ENCODE measurements at places on chromosomes 1 and 21.

- DNase-seq: no peak
Measured at GRCh38 chr21:41684381-41685245, 82.2 kb downstream of the RIPK4 start.

DNA sequence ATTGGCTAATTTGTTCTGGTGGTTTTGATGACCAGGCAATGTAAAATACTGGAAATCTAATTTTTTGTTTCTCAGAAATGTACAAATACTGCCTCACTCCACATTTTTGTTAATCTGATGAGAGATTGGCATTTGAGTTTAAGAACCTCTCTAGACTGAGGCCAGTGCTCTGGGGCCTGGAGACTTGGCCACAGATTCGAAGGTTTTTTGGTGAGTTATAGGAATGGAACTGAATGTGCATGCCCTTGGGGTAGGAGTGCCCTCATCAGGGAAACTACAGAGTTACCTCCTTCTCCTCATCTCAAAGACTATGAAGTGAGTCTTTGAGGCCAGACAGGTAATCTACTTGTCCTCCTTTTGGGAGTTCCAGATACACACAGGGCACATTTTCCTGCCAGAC lies 347.9 kb downstream of the LTN1 start:
- DNase-seq: no peak

DNA sequence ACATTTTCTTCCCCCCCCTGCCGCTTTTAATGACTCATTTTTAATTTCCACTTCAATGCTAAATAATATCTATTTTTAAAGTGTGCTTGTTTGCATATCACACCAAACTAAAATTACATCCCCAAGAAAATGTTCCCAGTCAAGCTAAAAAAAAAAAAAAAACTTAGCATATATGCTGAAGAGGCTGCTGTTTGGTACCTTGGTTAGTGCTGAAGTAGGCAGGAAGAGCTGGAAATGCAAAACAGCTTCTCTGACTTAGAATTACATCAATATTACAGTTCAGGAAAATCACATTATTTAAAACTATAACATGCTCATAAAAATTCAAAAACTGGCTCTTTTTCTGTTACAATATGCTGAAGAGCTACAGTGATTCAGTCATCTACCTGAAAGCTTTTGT lies 372.3 kb downstream of the SMYD3 start:
- no peak for DNase-seq

DNA sequence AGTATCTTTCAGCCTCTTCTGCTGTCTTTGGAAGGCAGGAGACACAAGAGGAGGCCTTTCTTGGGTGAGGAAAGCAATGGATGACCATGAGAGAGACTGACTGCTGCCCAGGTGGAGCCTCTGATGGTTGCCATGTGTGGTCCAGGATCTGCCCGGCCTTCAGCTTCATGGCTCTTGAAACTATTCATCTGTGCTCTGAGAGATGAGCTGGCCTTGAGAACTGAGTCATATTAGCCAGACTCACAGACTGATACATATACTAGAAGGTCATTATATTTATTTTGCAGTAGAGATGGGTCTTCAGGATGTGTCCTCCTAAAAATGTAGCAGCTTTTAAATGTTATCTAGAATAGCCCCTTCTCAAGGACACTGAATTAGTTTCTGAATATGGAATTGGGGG lies 33.7 kb downstream of the PTGFRN start:
- DNase-seq: no peak

DNA sequence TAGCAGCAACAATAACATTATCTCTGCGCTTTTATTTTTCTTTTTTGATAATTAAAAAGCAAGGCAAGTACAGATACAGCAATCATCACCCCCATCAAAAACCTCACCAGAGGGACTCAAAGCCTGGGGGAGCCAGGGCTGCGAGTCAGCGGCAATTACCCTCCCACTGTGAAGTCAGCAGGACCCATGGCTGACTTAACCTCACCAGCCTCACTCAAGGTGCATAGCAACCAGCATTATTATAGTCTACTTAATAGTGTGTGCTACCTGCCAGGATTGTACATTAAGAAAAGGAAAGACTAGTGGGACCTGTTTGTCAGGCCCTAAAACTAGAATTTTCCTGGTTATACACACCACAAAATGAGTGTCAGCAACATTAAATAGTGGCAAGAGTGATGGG lies 28.9 kb upstream of the SERBP1 start:
- no peak for DNase-seq

- DNase-seq: no peak
Measured at GRCh38 chr1:234647758-234648157, 37.8 kb upstream of the IRF2BP2 start.

- no peak for DNase-seq
Measured at GRCh38 chr1:23865543-23865930, 2.6 kb downstream of the FUCA1 start.

DNA sequence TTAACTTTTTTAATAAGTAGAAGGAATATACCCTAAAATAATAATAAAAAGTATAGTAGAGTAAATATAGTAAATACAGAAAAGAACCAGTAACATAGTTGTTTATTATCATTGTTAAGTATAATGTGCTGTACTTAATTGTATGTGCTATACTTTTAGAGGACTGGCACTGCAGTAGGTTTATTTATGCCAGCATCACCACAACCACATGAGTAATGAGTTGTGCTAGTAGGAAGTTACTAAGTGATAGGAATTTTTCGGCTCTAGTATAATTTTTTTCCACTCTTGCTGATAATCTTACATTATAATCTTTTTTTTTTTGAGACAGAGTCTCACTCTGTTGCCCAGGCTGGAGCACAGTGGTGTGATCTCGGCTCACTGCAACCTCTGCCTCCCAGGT lies 71.6 kb downstream of the IVNS1ABP start:
- no peak for DNase-seq

GRCh38 chr1:173400387-173400995 lies 76.6 kb upstream of the PRDX6 start:
- no peak for DNase-seq

- DNase-seq: peak; percentile 67
Measured at GRCh38 chr1:12549460-12550349, 68.3 kb downstream of the DHRS3 start.

DNA sequence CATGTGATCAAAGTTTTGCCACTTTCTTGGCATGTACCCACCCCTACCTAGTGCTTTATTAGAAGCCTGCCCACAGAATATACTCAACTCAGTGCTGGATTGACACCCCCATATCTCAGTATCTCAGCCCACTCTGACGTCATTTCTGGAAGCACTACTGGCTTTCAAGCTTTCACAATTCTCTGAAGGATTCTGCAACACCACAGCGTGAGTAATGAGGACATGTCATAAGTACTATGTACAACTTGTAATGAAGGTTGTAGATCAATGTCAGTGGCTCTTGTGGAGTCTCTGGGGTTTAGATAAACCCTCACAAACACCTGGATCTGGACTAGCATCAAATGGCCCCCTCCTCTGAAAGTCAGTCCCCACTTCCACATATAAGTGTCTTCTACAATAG lies 57.2 kb downstream of the TNFSF4 start:
- DNase-seq: no peak

DNA sequence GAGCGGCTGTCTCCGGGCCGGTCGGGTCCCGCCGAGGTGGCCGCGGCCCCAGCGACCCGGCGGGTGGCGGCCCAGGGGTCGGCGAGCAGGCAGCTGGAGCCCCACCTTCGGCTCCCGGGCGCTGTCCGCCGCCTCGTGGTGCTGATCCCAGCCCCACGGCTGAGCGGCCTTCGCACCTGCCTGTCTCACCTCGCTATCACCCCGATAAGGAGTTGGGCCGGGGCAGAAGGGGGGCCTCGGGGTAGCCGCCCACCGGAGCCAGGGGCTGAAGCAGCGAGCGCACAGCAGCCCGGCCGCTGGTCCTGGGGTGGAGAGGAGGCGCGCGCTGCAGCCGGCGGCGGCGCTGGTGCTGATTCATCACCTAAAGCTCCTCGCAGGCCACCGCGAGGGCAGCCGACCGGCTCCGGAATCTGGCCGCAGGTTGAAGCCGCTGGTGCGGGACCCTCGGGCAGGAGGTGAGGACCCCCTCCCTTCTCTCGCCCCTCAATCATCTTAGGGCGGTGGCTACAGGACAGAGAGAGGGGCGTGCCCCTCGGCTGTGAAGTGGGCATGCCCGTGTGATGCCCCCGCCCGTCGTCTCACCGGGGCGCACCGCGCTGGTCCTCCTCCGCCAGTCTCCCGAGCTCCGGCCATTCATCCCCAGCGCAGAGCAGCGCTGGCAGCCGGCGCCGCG lies 575 bp downstream of the TRIM67 start:
- DNase-seq: no peak

DNA sequence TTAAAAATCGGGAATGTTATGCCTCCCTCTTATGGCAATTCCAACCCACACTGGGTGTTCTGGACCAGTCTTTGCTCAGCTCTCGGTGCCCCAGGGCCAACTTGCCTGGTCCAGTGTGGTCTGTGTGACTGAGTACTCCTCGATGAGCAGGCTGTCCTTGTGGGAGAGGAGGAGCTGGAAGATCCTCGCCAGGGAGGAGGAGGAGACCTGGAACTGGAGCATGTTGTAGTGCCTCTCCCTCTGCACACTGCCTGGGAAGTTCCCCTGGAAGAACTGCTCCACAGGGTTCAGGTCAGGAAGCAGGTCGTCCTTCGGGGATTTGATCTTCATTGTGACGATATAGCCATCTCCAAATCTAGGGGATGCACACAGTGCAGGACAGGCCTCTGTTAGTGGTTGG lies 88.5 kb upstream of the GCLM start:
- no peak for DNase-seq

- no peak for DNase-seq
Measured at GRCh38 chr21:43809346-43809799, 20.0 kb downstream of the RRP1 start.

DNA sequence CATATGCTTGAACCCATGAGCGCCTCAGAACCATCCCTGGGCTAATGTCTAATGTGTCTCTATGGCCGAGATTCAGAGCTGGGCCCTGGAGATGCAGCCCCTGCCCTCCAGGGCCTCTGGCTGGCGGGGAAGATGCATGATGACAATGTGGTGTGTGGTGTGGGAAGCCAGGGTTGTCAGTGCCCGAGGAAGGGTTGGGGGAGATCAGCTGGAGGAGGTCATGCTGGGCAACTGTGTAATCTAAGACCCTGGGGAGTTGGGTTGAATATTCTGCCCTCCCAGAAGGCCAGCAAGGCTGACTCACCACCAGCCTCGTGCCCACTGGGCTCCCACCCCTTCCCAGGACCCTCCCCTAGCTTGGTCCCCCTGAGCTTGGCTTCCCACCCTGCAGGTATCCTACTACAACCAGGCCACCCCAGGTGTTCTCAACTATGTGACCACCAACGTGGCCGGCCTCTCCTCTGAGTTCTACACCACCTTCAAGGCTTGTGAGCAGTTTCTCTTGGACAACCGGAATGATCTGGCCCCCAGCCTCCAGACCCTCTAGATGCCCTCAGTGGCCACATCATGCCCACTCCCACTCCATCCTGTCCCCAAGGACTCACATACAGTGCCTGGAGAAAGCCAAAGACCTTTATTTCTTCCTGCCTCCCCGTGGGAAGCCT lies 14.6 kb downstream of the FAM151A start:
- DNase-seq: no peak

DNA sequence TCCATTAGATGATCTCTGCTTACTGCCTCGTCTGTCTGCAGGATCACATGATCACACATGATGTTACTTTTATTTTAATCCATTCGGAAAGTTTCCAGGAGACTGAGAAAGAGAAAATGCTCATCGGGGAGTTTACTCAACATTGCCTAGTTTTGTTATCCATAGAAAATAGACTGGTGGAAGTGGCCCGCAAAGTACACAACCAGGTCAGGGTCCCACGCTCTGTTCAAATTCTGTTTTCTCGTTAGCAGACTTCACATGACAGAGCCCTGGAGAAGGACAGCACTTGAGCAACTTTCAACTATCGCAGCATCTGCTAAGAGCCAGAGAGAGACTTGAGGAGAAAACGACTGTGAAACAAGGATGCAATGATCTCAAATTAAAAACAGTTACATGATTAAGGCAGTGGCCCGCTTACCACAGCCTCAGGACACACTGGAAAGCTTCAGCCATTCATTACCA lies 44.2 kb downstream of the ADAMTS1 start:
- DNase-seq: no peak

- DNase-seq: no peak
Measured at GRCh38 chr1:185139246-185139645, 17.5 kb downstream of the TRMT1L start.

- DNase-seq: no peak
Measured at GRCh38 chr21:27149034-27149433, 182.1 kb upstream of the ADAMTS5 start.

DNA sequence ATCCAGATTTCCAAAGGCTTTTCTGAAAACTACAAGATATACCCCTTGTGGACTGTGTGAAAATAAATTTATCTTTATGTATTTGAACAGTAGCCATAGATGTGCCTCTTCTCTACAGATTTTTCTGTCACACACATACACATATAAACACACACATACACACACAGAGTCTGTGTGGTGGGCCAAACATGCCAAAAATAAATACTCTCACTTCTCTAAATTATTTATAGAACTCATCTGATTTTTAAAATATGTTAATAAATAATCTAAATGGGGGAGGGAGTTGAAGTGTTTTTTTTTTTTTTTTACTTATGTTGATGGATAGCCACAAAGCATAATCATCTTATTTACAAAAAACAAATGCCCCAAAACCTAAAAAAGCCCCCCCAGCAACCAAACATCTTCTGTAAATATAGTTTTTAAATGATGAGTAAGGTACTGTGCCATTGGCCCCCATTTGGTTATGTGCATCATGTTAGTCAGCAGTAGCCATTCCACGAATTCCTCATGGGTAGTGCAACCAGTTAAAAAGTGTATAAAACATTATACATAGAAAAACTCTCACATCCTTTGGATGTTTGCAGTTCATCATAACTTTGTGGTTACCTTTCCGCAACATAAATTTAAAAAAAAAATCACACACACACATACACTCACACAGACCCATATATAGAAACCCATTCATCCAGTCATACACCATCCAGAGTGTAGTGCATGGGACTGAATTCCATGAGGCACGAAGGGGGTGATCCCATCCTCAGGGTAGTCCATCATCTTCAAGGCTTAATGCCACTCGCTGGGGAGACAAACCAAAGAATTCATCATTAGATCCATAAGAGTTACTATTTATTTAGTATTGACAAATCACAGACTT lies 8.2 kb upstream of the MAGOH start:
- no peak for DNase-seq

GRCh38 chr21:45542242-45542666 lies at the start of gene SLC19A1:
TSS of gene SLC19A1 (minus strand) at chr21:45542440. CDS start at chr21:45537959, 4,481 bp downstream.
- peak; percentile 91 for DNase-seq

DNA sequence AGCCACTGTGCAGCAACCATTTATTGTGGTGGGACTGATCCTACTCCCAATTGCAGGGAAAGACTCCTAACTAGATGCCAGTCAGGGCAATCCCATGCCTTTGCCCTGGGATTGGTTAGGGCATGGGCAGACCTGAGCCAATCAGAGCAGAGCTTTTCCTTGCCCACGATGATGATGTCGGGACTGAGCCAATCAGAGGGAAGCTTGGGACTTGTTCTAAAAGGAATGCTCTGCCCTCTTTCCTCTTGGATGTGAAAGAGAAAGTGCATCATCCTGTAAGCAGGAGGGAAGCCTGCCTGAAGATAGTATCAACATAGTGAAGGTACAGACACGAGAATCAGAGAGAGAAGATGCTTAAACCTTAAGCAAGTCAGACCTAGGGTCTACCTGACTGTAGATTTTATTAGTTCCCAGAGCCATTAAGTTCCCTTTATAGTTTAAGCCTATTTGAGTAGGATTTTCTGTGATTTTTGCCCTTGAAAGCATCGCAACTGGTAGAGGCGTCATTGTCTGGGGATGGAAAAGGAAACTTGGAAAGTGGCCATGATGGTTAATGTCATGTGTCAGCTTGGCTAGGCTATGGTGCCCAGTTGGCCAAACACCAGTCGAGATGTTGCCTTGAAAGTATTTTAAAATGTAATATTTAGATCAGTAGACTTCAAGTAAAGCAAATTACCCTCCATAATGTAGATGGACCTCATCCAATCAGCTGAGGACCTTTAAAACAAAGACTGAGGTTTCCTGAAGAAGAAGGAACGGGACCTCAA lies 19.9 kb downstream of the IRF2BP2 start:
- no peak for DNase-seq

Data from activated effector memory CD4-positive, alpha-beta T cell treated with anti-CD3 and anti-CD28 coated beads, Interleukin-2, amount 50 U/mL, for 16 hours (primary cell).